ENCODE measurements at places on chromosomes 6 and 20.

DNA sequence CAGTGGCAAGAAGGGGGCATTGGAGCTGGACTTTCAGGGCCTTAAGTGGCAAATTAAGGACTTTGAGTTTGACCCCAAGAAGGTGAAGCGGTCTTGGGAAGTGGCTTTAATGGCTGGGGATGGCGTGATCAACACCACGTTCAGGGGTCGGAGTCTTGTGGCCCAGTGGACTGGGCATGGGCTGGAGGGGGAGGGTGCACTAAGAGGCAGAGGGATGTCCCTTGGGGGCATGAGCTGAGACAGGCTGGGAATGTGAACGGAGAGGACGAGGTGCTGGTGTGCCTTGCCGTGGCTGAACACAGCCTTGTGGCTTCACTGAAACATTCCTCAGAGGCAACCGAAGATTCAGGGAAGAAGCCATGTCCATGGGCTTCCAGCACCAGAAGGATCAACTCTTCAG, 227.0 kb downstream of the SYNDIG1 start:
- DNase-seq: no peak

DNA sequence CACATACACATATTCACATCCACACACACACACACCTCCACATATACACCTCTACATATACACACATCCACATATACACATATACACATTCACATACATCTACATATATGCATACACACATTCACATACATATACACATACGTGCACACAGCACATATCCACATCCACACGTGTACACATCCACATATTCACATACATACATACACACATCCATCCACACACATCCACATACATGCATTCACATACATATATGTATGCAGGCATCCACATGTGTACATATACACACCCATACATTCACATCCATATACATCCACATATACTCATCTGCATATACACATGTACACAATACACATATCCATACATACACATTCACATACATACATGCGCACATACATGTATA, 25.6 kb upstream of the NKX2-2 start:
- no peak for DNase-seq

GRCh38 chr6:97361286-97361685, 78.3 kb upstream of the MMS22L start:
- DNase-seq: no peak

- DNase-seq: no peak
Observed at GRCh38 chr6:127464161-127464880, 5.1 kb upstream of the KIAA0408 start.

DNA sequence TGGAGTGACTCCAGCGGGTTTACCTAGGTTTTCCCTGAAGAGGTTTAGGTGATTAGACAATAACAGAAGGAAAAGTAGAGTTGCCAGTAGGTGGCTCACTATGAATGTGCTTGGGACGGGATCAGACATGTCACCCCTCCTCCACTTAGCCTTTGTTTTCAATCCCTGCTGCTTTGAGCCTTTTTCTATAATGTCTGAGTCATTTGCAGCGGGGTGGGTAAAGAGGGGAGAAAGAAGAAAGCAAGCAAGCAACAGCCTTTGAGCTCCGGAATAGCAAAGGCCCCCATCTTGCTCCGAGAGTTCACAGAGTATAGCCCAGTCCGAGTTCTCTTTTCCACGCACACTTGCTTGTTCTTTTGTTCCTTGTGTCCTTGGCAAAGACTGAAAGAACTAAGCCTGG, 129.1 kb downstream of the PACRG start:
- peak; percentile 71 for DNase-seq

DNA sequence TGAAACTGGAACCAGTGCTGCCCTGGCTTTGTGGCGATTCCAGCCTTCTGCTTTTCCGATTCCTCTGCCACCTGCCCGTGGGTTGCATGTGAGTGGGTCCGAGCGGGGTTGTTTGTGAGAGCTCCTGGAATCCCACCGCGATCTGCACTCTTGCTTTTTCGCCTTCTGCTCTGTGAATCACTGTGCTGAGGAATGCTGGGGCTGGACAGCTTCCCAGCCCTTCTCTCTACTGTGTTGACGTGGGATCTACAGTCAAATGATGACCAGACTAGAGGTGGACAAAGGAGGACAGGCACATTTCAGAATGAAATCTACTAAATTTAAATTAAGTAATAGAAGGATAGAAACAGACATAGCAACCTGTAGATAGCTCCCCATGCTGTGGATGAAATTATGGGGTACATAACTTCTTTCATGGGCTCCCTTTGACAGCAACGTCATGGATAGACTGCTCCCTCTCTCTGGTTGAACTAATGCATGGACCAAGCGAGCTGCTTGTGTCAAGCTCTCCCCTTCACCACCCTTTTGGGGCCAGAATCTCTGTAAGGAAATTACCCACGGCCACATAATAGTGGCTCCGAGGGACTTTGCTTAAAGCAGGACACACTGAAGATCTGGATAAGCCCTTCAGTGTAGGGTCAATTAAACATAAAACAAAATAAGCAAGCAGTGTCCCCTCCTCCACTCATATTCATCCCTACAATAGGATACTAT, 2.0 kb downstream of the FNDC1 start:
- no peak for DNase-seq

DNA sequence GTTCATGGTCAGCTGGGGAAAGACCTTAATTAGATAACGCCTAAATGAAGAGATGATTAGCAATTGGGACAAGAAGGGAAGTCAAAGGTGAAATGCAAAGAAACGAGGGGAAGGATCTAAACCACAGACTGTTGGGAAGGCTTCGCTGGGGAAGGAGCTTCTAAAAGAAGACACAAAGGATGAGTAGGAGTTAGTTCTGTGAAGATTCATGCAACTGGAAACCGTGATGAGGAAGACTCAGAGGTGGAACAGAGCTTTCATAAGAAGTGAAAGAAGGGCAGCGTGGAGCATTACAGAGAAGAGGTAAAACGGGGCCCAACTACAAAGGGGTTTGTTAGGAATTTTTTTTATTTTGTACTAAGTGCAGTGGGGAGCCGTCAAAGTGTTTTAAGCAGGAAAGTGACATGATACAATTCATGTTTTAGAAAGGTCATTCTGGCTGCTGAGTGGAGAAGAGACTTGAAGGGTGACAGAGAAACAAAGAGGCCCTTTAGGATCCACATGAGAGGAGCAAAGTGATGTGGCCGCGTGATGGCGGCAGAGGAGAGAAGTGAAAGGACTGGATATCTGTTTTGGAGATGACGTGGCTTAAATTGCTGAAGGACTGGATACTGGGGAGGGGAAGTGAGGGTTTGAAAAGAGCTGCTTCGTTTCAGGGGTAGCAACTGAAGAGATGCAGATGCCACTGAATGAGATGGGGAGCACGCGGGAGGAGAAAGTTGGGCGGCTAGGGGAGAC, 33.6 kb downstream of the TTI1 start:
- DNase-seq: no peak

- DNase-seq: no peak
Observed at GRCh38 chr20:49399329-49399728, 83.1 kb downstream of the KCNB1 start.

DNA sequence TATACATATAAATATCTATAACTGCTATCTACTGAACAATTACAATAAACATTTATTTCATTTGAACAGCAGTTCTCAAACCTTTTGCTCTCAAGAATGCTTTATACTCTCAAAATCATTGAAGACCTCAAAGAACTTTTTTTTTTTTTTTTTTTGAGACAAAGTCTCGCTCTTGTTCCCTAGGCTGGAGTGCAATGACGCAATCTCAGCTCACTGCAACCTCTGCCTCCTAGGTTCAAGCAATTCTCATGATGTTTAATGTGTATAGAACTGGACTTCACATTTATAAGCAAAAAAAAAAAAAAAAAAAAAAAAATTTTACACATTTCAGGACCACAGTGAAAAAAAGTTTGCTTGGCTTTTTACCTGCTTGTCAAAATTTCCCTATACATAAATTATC, 11.7 kb downstream of the UBE2V1 start:
- no peak for DNase-seq
